Activated naive CD8-positive, alpha-beta T cell treated with anti-CD3 and anti-CD28 coated beads for 36 hours (primary cell): ENCODE measurements at places on chromosomes 2 and 18. TPM values are rescaled to one million over a fixed set of nuclear protein-coding genes. Genes with fewer than 3 reads are reported as not detected.
A peak's percentile ranks its signal among the peaks of the same experiment; 100 is the strongest.

SFT2D3 gene
- 4.4 TPM for total RNA-seq

MPP4 gene
- total RNA-seq, result not detected

SPC25 gene
- total RNA-seq, result 37.1 TPM

ALPG gene
- total RNA-seq, result not detected

SLC14A1 gene
- total RNA-seq, result 1.1 TPM

DSG4 gene
- not detected for total RNA-seq

CYP27C1 gene
- not detected for total RNA-seq

GLI2 gene
- total RNA-seq, result not detected

SULT1C4 gene
- total RNA-seq, result not detected

MAP3K19 gene
- not detected for total RNA-seq

TDRD15 gene
- total RNA-seq, result not detected

STK17B gene
- 157 TPM for total RNA-seq

ZAP70 gene
- total RNA-seq, result 204 TPM

LOXHD1 gene
- total RNA-seq, result 0.14 TPM

TEX44 gene
- total RNA-seq, result not detected

TCF23 gene
- not detected for total RNA-seq

DNA sequence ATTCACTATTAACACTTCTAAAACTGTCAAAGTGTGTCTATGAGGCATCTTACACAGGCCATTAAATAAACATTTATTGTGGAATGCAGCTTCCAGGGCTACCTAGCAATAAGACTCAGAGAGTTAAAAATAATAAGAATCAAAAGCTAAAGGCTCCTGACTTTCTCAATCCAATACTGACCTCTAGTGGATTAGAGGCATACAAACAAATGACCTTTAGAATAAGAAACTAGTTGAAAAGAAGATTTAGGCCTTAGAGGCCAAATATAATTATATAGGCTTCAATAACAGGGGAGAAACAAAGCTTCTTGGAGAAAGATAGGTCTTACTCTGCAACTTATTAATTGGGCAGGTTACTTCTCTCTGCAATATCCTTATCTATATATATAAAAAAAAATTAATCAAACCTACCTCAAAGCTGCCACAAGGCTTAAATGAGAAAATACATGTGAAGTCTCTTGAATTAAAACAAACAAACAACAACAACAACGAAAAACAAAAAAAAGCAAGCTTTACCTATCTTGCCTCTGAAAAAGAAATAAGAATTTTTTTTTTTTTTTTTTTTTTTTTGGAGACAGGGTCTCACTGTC is 246.1 kb downstream of the EXOC6B start:
- no peaks in the 10 kb centered on the region for H3K36me3 ChIP-seq
- no peak overlapping the region for H3K27ac ChIP-seq
- no peaks in the 10 kb centered on the region for H3K27me3 ChIP-seq
- H3K4me1 ChIP-seq, result no peaks in the 10 kb centered on the region

DNA sequence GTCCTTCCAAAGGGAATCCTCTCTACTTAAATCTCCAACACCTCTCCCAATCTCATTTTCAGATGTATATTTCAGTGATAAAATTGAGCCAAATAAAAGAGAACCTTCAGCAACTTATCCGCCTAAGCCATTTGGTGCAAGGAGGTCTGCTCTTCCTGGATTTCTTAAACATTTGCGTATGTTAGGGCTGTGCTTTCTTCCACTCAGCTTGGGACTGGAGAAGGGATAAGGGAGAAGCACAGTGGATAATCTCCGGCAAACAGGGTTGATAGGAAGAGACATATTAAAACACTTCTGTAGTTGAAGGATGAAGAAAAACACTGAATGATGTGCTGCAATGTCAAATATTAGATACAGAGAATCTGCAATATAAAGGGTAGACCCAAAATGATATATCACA is 796.2 kb downstream of the KCNJ3 start:
- no peaks in the 10 kb centered on the region for H3K4me1 ChIP-seq
- H3K27ac ChIP-seq, result no peak overlapping the region
- H3K27me3 ChIP-seq, result no peaks in the 10 kb centered on the region
- H3K36me3 ChIP-seq, result no peaks in the 10 kb centered on the region
- DNase-seq, result no peak
- H3K4me3 ChIP-seq, result no peak overlapping the region

GRCh38 chr2:37326285-37326684 is 1.7 kb upstream of the PRKD3 start:
- no peak for DNase-seq
- peaks cover 26% of the 10 kb centered on the region for H3K4me1 ChIP-seq
- peaks cover 14% of the 10 kb centered on the region for H3K36me3 ChIP-seq
- no peak overlapping the region for H3K27ac ChIP-seq
- peaks cover 20% of the 10 kb centered on the region for H3K27me3 ChIP-seq

DNA sequence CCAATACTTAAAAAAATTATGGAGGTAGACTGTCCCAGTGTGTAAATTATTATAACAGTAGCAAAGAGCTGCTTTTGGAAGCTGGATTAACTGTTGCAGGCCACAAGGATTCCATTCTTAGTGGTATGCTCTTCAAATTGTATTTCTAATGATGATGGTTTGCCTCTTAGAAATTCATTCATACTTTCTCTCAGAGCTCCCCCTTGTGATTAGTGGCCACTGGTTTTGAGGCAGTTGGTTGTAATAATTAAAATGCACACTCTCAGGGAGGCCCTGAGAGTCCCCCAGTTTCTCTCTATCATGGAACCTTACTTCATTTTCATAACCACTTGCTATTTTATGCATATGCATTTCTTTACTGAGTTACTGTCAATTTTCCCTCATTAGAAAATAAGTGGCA is 122.5 kb downstream of the PLA2R1 start:
- H3K4me3 ChIP-seq, result no peak overlapping the region
- H3K27ac ChIP-seq, result no peak overlapping the region
- H3K27me3 ChIP-seq, result peaks cover 3% of the 10 kb centered on the region
- H3K36me3 ChIP-seq, result no peaks in the 10 kb centered on the region

DNA sequence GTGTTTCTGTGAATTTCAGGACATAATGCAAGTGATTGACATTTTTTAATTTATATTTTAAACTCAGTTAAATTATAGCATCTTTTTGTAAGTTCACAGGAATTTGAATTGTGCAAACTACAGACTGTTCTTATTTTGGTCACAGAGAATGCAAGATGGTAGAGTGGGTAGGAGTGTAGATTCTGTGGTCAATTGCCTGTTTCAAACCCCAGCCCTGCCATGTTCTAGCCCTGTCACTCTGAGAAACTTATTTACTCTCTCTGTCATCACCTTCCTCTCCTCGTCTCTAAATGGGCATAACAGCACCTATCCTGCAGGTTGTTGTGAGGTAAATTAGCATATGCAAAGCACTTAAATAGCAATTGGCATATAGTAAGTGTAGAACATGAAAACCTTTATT is 879.8 kb downstream of the CPS1 start:
- H3K27ac ChIP-seq, result no peak overlapping the region
- no peaks in the 10 kb centered on the region for H3K36me3 ChIP-seq
- no peaks in the 10 kb centered on the region for H3K27me3 ChIP-seq
- no peaks in the 10 kb centered on the region for H3K4me1 ChIP-seq
- DNase-seq, result no peak
- no peak overlapping the region for H3K4me3 ChIP-seq

- no peak for DNase-seq
- H3K27me3 ChIP-seq, result no peaks in the 10 kb centered on the region
- H3K27ac ChIP-seq, result no peak overlapping the region
- no peak overlapping the region for H3K4me3 ChIP-seq
- no peaks in the 10 kb centered on the region for H3K36me3 ChIP-seq
These were observed 78.5 kb downstream of the LRP1B start for GRCh38 chr2:142052220-142052863.

GRCh38 chr2:231161877-231162329 is 36.5 kb upstream of the ARMC9 start:
- H3K27me3 ChIP-seq, result no peaks in the 10 kb centered on the region
- H3K4me3 ChIP-seq, result no peak overlapping the region

GRCh38 chr2:212926940-212927339 is 224.5 kb downstream of the IKZF2 start:
- no peak for DNase-seq
- H3K4me1 ChIP-seq, result peaks cover 2% of the 10 kb centered on the region
- no peak overlapping the region for H3K4me3 ChIP-seq
- H3K27ac ChIP-seq, result no peak overlapping the region
- H3K27me3 ChIP-seq, result peaks cover 4% of the 10 kb centered on the region

- no peak for DNase-seq
- no peak overlapping the region for H3K27ac ChIP-seq
- H3K36me3 ChIP-seq, result no peaks in the 10 kb centered on the region
- H3K4me1 ChIP-seq, result no peaks in the 10 kb centered on the region
- H3K4me3 ChIP-seq, result no peak overlapping the region
- peaks cover 14% of the 10 kb centered on the region for H3K27me3 ChIP-seq
These were observed 184.9 kb downstream of the AGAP1 start for GRCh38 chr2:235678712-235679111.

- H3K27ac ChIP-seq, result no peak overlapping the region
- H3K4me1 ChIP-seq, result no peaks in the 10 kb centered on the region
- no peaks in the 10 kb centered on the region for H3K36me3 ChIP-seq
- no peak for DNase-seq
These were observed 87.6 kb downstream of the CYRIA start for GRCh38 chr2:16578081-16578480.

GRCh38 chr2:83370419-83370762 is 1088.7 kb downstream of the SUCLG1 start:
- H3K27ac ChIP-seq, result no peak overlapping the region
- DNase-seq, result no peak
- no peaks in the 10 kb centered on the region for H3K4me1 ChIP-seq
- no peaks in the 10 kb centered on the region for H3K36me3 ChIP-seq
- no peak overlapping the region for H3K4me3 ChIP-seq
- H3K27me3 ChIP-seq, result no peaks in the 10 kb centered on the region

DNA sequence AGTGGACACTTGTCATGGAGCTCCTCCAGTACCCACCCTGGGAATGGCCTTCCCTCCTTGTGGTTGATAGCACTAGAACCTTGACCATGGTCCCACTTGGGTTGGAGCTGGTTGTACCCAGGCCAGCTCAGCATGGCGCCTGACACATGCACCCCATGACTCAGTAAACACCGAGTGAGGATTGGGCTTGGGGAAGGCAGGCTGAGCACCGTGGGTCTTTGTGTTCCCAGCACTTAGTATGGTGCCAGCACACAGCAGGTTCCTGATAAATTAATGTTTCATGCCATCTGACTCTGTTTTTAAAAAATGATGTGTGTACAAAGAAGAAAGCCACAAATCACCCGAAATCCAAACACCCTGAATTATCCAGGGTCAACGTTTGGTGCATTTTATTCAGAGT is 69.8 kb downstream of the CIB4 start:
- no peak overlapping the region for H3K4me3 ChIP-seq
- no peaks in the 10 kb centered on the region for H3K4me1 ChIP-seq
- no peaks in the 10 kb centered on the region for H3K36me3 ChIP-seq
- no peak overlapping the region for H3K27ac ChIP-seq
- H3K27me3 ChIP-seq, result no peaks in the 10 kb centered on the region

GRCh38 chr2:235564884-235565530 is 71.2 kb downstream of the AGAP1 start:
- H3K4me1 ChIP-seq, result no peaks in the 10 kb centered on the region
- H3K36me3 ChIP-seq, result no peaks in the 10 kb centered on the region
- DNase-seq, result no peak
- peaks cover 46% of the 10 kb centered on the region for H3K27me3 ChIP-seq

GRCh38 chr2:227782804-227783203 is 30.8 kb upstream of the CCL20 start:
- peak overlapping the region; percentile 82 for H3K27ac ChIP-seq
- peaks cover 2% of the 10 kb centered on the region for H3K36me3 ChIP-seq
- H3K4me3 ChIP-seq, result no peak overlapping the region
- peaks cover 35% of the 10 kb centered on the region for H3K27me3 ChIP-seq
- H3K4me1 ChIP-seq, result peaks cover 14% of the 10 kb centered on the region
